ENCODE measurements at places on chromosomes 2 and 18.

DNA sequence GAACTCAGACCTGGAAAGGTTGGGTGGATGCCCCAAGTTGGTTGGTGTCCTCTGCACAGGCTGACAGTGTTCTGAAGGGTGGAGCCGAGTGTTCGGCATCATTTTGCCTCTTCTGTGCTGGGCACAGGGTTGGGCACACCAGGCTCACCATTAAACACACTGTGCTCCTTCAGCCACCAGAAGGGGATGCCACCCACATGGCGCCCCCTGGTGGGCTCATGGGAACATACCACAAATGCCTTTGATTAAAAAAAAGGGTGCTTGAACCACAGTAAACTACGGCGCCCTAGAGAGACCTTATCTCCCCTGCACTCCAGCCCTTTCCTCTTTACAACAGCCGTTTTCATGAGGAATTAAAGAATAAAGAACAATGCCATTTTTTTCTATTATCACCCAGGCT is 89.4 kb downstream of the CELF4 start:
- no peak for DNase-seq

GRCh38 chr2:130762031-130762909 is 6.9 kb downstream of the AMER3 start:
- no peak for DNase-seq

GRCh38 chr2:201116115-201116958 is at the start of gene CFLAR:
TSS of gene CFLAR (plus strand) at chr2:201116164. CDS start at chr2:201129866, 13,702 bp downstream.
- no peak for DNase-seq

DNA sequence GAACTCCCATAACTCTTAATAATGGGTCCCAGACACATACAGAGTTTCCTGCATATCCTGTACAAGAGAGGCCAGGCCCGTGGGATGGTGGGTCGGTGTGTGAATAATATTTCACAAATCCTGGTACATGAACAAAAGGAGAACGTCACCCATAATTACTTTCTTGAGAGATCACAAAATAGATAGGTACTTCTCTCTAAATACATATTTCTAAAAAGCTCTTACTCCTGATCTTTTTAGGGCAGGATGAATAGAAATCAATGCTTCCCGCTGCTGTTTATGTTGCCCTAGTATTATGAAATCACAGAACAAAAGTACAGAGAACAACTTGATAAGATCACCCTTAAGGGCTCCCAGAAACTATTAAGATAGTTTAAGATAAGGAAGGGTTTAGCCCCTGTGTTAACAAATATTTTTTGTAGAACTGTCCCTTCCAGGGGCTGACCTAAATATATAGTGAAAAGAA is 5.4 kb downstream of the IRS1 start:
- DNase-seq: no peak

- DNase-seq: no peak
Observed at GRCh38 chr18:26103579-26103978, 13.2 kb upstream of the SS18 start.

- DNase-seq: no peak
Observed at GRCh38 chr2:72789241-72789640, 36.6 kb downstream of the EXOC6B start.

DNA sequence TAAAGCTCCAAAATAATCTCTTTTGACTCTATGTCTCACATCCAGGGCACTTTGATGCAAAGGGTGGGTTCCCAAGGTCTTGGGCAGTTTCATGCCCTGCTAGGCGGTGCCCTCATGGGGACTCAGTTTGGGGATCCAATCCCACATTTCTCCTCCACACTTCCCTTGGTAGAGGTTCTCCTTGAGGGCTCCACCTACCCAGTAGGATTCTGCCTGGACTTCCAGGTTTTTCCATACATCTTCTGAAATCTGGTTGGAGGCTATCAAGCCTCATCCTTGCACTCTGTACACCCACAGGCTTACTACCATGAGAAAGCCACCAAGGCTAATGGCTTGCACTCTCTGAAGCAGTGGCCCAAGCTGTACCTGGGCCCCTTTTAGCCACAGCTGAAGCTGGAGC is 49.8 kb upstream of the ERMN start:
- DNase-seq: no peak

DNA sequence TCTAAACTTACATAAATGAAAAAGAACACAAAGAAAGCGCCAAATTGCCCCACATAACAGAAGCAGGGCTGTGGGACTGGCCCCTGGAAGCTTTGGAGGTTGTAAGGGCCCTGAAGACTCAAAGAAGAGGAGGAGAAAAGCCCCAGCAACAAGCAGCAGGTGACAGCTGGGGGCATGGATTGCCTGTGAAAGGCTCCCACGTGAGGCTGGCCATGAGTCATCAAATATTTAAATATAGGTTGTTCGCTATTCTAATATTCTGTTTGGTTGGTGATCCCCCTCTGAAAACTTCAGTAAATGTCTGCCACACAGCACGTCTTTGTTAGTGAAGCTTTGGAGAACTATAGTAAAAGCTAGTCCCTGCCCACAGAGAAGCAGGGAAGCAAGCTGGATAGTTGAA is 132.4 kb downstream of the MREG start:
- DNase-seq: no peak

GRCh38 chr2:109218087-109218791 is 89.2 kb downstream of the SH3RF3 start:
- no peak for DNase-seq

DNA sequence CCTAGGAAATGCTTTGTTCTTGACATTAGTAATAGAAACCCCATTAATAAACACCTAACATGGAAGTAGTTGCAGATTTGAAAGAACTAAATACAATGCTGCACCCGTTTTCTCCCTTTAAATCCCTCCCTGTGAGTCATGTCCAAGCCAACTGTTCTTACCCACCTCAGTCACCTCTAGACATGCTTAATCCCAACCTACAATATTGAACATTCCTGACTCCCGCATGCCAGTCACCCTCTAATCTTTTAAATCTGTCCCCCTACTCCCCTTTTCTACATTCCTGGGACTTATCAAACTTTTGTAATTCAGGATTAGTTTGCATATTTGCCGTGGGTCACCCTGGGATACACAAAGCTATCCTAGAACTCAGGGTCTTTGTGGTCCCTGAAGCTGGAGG is 374.6 kb downstream of the IRS1 start:
- no peak for DNase-seq

DNA sequence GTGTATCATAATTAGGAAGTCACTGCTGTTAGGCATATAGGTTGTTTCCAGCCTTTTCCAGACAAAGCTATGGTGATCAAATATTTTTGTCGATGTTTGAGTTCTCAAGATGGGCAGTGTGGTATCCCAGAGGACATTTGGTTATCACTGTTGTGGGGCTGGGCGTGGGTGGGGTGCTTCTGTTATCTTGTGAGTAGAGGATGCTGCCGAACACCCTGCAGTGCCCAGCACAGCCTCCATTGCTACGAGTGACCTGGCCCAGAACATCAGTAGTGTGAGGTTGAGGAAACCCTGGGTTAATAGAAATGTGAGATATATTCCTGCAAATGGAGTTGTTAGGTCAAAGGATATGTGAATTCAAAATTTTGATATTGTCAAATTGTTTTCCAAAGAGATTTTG is 33.2 kb downstream of the ZNF236 start:
- DNase-seq: no peak

DNA sequence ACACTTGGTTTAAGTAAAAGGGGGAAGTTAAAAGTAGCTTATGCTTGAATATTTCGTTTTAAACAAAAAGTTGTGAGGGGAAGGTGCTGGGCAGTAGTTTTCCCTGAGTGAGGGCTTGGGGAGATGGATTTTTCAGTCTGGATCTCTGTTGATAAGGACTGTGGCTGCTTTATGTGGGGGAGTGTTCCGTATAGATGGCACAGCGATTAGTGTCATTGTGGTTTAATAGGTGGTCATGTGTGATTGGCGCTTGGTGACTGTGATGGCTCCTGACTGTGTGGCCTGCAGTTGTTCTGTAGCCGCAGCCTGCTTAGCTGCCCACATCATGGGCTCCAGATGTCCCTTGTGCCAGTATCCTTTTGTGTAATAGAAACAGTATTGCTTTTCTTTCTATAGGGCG is 156.2 kb downstream of the WDSUB1 start:
- DNase-seq: no peak

DNA sequence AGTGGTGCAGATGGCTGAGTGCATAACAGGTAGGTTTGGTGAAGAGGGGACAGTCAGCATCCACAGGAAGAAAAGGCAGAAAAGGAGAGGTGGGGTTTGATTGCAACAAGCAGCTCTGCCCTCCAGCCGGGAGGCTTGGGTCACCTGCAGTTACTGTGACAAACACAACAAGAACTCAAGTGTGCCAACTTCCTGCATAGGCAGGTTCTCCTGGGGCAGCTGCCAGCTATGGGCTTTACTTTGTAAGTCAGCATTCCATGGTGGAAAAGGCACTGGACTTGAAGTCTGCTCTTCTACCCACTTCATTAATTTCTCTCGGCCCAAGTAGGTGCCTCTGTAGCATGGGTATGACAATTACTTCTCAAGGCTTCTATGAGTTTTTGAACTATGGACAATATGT is 98.9 kb downstream of the MYT1L start:
- DNase-seq: no peak

DNA sequence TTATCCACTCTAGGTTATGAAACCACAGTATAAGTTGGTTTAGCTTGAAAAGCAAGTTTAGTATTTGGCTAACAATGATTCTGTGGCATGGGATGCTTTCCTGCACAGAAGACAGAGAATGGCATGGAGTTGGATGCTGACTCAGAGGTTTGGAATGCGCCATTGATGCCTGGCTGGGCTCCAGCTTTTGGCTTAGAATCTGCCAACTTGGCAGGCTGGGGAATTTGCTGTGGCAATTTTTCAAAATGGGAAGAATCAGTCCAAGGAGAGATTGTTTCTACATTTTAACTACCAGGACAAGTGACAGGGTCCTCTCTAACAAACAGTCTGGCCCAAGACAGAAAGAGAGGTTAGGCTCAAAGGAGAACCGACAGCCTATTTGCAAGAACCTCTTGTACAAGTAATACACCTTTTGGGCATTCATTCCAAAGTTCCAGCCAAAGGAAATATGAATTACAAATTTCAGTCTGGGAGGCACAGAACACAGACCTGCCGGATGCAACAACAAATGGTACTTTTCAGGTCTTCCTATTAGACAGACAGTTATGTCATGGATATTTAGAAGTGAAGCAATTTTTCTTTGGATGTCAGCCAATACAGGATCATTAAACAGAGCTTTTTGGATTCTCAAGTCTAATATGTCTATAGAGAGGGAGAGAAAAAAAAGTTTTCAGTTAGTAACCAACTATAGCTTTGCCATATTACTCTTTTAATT is 1027.7 kb downstream of the TMEM182 start:
- DNase-seq: no peak

- DNase-seq: no peak
Observed at GRCh38 chr2:70450641-70451250, 102.9 kb downstream of the TGFA start.

GRCh38 chr2:69798290-69798908 is 31.1 kb upstream of the GMCL1 start:
- no peak for DNase-seq

- DNase-seq: no peak
Observed at GRCh38 chr2:133516405-133517026, 51.7 kb downstream of the NCKAP5 start.

- DNase-seq: no peak
Observed at GRCh38 chr2:98799375-98800329, 68.7 kb upstream of the MGAT4A start.

- DNase-seq: peak; percentile 71
Observed at GRCh38 chr18:31942999-31943877, at the start of gene TRAPPC8. TSS of gene TRAPPC8 (minus strand) at chr18:31943128. CDS start at chr18:31942764, 364 bp downstream.

GRCh38 chr2:233290051-233290845 is 17.4 kb upstream of the SAG start:
- DNase-seq: no peak

DNA sequence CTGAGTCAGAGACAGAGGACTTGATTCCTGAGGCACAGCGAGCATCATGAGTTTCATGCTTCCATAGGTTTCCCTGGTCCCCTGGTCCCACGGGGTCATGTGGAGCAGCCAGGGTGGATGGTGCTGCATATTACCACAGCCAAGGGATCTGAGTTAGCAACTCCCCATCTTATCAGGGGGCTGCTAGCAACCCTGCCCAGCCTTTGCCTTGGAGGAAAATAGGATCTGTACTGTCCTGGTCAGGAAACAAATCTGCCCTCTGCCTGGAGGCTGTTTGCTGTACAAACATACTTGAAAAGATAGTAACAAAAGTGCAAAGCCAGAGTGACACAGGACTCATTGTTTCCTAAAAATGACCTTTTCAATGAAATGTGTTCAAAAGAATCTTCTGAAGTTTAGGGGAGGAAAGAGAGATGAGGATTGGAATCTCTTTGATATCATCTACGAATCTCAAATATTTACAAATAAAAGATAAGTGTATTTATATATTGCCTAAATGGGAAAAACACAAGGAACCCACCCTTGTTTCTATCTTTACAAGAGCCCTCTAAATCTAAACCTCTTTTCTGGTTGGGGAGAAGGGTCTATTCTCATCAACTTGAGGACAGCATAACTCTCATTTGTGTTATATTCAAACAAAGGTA is 194.8 kb downstream of the CD226 start:
- no peak for DNase-seq

- no peak for DNase-seq
Observed at GRCh38 chr2:85704800-85705679, 10.9 kb downstream of the GNLY start.

GRCh38 chr2:7119132-7119835 is 202.1 kb downstream of the RNF144A start:
- DNase-seq: no peak

DNA sequence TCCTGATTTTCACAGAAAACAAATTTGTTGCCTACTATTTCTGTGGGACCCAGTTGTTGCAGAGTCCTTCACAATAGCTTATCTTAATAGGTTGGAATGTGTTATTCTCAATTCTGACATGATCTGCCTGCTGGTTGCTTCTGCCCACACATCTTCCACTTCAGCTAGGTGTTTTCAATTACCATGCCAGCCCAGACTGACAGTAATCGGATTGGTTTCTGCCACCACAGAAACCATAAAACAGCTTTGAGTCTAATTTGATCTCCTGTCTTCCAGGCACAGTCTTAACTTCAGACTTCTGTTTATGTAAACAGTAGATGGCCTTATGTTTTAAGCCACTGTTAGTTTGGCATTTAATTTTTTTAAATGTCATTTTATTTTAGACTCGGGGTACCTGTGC is 248.2 kb upstream of the RBMS1 start:
- no peak for DNase-seq

DNA sequence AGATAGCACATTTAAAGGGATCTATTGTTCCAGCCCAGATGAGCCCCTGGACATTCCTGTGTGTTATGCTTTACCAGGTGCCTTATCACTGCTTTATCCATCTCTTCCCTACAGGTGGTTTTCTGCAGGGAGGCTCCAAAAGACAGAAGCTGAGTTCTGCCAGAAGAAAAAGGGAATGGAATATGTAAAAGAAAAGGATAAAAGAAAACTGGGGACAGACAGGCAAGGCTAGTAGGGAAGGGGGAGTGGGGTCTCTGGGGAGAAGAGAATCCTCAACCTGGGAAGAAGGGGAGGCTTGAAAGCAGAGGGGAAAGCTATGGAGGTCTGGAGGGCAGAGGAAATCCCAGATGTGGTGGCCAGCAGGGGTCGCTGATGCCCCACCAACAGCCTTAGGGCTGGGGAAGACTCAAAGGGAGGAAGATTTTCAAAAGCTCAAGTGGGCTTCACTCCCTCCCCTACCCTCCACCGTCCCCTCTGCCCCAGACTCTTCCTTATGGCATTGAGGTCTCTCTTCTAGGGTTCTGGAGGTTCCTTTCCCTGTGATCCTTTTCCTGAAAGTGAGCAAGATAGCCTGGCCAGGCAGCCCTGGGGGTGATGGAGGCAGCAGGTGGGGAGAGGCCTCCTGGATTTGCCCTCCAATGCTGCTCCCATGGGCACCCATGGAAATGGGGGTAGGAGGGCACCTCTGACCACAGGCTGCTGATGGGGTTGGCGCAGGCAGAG is 178.1 kb upstream of the PKDCC start:
- no peak for DNase-seq

GRCh38 chr18:77063260-77063659 is 69.3 kb downstream of the MBP start:
- DNase-seq: no peak

GRCh38 chr2:66536997-66537396 is 102.1 kb downstream of the MEIS1 start:
- no peak for DNase-seq
